ENCODE measurements at places on chromosomes 1 and 21.

DNA sequence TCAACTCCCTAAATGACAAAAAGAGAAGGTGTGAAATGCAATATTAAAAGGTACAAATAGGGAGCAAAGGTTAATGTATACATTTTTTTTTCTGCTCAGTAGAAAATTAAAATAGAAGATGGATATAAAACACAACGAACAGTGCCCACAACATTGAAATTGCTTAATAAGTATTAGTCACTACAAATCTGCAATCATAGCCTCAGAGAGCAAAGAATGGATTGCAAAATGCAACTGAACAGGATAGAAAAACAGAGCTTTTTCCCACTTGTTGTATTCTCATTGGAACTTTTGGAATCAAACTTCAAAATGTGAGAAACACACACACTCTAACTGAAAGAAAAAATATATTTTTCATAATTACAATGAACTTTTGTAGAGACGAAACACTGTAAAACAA lies 552.2 kb upstream of the NCAM2 start:
- DNase-seq: no peak

GRCh38 chr1:95208876-95209275 lies 25.1 kb upstream of the RWDD3 start:
- DNase-seq: no peak

- peak; percentile 4 for DNase-seq
Observed at GRCh38 chr1:240190881-240191401, 99.3 kb downstream of the FMN2 start.

- DNase-seq: no peak
Observed at GRCh38 chr1:9877962-9878361, 32.1 kb downstream of the CTNNBIP1 start.

DNA sequence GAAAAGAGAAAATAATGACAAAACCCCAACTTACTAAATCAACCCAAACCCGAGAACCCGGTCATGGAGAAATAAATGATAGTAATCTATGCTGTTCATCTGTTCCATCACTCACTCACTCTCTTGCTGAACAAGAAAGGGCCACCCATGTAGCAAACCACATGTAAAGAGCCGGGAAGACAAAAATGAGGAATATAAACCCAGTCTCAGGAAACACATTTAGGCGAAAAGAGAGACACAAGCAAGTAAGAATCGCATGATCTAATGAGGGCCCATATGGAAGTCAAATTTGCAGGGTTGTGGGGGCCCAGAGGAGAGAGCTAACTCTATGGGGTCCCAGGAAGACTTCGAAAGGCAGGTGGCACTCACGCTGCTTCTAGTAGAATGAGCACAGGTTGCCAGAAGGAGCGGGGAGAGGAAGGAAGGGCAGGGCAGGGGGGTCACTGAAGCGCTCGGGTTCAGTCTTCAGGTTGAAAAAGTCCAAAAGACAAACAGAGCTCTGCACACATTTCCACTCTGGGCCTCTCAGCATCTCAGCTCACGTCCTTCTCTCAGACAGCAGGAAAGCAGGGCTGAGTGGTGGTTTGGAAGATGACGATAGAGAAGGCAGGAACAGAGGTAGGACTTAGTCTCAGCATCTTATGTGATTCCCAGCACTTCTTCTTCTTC lies 142.9 kb upstream of the KRTAP19-8 start:
- DNase-seq: peak; percentile 50

DNA sequence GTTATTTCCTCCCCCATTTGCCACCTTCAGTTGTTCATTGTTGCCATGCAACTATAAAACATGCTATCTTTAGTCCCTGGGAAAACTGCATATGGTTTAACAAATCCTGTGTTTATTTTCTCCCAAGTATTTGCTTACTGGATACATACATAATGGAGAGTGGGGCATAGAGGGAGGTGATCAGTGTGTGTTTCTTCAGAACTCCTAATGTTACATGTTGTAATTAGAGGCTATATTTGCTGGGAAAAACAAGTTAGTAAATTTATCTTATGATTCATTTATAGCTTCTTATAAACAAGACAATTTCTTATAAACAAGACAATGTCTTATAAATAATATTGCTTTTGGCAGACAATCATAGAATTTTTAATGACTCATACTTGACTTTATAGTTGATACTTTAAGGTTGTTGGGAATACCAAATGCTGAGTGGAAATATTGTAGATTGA lies 7.3 kb upstream of the GIPC2 start:
- DNase-seq: no peak

GRCh38 chr1:8094481-8095241 lies 68.6 kb upstream of the ERRFI1 start:
- DNase-seq: no peak

GRCh38 chr1:163842571-163842970 lies 520.8 kb downstream of the NUF2 start:
- no peak for DNase-seq

- peak; percentile 37 for DNase-seq
Observed at GRCh38 chr1:155607708-155608107, 2.3 kb upstream of the MSTO1 start.

DNA sequence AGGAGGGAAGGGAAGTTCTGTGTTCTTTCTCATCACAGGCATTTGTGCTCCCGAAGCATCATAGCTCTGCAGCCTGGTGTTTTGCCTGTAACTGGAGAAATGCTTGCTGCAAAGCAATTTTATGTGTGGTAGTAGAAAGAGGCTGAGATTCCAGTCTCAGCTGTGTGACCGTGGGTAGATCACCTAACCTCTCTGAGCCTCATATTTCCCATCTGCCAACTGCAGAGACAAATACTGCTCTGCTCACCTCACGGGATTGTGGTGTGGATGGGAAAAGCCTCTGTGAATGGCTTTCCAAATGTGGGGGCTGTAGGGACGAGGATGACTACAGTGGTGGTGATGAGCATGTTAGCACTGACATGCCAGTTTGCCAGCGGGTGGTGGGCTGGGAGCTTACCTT lies 84.0 kb downstream of the MDM4 start:
- DNase-seq: no peak

DNA sequence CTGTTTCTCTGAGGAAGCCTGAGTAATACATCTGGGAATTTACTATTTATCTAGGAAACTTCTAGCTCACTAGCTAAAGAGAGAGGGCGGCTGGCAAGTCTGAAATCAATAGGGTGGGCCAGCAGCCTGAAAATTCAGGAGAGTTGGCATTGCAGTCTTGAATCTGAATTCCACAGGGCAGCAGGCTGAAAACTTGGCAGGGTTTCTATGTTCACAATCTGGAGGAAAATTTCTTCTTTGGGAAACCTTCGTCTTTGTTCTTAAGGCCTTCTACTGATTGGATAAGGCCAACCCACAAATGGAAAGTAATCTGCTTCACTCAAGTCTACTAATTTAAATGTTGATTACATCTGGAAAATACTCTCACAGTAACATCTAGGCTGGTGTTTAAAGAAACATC lies 101.0 kb upstream of the COG2 start:
- DNase-seq: no peak

- no peak for DNase-seq
Observed at GRCh38 chr1:205936846-205937586, 6.2 kb downstream of the SLC26A9 start.

DNA sequence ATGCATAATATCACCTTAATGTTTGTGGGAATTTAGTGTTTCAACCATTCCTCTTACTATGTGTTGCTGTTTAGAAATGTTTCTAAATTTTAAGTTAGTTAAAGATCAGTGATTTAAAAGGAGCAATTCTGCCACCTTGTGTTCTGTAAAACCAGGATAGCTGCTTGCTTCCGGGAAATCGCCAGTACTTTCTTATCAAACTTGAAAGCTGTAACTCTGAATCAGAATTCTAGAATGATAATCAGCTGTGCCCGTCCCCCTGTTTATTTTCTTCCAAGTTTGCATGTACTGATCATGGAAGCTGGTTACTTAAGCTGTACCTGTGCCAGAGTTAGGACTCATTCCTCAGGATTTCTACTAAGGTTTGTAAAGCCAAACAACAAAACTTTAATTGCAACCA lies 656.4 kb downstream of the LTN1 start:
- DNase-seq: no peak

DNA sequence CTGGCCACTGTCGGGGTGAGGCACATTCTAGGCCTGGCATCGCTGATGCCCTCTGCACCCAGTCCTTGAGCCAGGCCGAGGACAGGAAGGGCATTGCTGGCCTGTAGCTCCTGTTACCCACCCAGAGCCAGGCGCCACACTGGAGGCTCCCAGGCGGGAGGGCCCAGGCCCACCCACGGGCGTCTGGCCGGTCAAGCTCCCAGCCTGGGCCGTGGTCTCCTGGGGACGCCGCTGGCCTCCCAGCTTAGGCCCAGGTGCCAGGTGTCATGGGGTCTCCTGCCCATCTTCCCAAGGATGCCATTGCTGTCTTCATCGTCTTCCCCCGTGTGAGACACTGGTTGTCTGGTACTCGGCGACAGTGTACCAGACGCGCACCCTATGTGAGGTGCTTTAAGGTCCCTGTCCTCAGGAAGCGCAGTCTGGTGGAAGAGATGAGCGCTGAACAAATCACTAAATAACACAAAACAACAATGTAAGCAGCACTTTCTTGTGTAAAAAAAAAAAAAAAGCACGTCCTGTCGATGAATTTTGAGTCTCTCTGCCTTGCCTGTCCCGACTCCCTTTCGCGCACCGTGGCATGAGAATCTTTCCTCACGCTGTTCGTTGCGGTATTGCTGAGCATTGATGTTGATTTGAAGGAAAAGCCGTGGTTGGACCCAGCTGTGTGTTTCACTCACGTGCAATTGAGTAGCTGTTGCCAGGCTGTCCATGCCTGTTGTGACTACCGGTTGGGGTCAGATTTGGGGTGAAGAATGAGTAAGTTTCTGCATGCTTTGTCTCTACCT lies 27.0 kb upstream of the TRAPPC10 start:
- peak; percentile 24 for DNase-seq

GRCh38 chr1:96521994-96522760 lies 199.4 kb upstream of the PTBP2 start:
- no peak for DNase-seq

DNA sequence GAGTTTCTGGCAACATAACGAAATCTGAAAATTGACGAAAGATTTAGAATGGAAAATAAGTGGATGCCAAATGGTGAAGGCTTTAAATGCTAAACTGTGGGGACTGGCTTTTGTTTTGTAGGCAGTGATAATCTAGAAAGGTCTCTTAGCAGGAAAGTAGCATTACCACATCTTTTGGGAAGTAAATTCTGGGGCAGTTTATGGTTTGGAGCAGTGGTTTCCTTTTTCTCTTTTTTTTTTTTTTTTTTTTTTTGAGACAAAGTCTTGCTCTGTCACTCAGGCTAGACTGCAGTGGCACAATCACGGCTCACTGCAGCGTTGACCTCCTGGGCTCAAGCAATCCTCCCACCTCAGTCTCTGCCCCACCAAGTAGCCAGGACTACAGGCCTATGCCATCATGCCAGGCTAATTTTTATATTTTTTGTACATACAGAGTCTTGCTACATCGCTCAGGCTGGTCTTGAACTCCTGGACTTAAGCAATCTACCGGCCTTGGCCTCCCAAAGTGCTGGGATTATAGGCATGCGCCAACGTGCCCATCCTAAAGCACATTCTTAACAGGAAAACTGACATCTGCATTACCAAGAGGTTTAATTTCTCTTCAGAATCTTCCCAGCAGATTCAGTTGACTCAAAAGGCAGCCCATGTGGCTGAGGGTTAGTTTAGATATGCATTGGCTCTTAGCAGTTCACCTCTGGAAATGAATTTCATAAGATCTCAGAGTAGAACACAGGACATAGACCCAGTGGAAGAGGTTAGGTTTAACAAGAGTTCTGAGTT lies 32.9 kb downstream of the C21orf91 start:
- no peak for DNase-seq

DNA sequence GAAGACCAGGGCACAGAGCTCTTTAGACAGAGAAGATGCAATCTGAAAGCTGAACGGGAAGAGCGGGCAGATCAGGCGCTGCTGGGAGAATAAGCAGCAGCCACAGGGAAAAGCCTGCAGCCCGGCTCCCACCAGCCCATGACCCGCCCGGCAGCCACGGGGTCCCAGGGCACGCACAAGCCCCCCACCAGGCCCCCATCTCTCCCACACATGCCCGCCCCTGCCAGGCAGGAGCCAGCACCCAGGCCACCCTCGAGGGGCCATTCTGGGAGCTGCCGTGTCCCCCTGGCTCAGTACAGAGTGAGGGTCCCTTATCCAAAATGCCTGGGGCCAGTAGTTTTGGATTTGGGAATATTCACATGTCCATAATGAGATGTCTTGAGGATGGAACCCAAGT lies 16.3 kb downstream of the SLC19A1 start:
- no peak for DNase-seq

- no peak for DNase-seq
Observed at GRCh38 chr1:191508239-191508638, 650.0 kb upstream of the RGS18 start.

DNA sequence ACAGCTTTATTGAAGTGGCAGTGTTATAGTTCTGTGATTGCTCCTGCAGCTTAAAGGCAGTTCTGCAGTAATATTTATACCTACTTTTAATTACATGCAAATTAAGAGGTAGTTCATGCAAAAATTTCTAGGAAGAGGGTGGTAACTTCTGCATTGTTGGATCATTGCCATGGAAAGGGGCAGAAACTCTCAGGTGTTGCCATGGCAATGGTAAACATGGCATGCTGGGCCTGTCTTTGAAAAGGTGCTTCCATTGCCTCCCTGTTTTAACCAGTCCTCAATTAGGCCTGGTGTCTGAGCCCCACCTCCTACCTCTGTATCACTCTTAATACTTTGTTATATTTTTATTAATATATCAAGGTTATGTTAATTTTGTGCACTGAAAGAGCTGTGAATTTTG lies 104.7 kb downstream of the DISC1 start:
- no peak for DNase-seq

All from activated CD4-positive, alpha-beta T cell treated with anti-CD3 and anti-CD28 coated beads for 48 hours (primary cell).